Spinal cord (tissue), 10 donors: ENCODE measurements at places on chromosomes 11 and 22.

DNA sequence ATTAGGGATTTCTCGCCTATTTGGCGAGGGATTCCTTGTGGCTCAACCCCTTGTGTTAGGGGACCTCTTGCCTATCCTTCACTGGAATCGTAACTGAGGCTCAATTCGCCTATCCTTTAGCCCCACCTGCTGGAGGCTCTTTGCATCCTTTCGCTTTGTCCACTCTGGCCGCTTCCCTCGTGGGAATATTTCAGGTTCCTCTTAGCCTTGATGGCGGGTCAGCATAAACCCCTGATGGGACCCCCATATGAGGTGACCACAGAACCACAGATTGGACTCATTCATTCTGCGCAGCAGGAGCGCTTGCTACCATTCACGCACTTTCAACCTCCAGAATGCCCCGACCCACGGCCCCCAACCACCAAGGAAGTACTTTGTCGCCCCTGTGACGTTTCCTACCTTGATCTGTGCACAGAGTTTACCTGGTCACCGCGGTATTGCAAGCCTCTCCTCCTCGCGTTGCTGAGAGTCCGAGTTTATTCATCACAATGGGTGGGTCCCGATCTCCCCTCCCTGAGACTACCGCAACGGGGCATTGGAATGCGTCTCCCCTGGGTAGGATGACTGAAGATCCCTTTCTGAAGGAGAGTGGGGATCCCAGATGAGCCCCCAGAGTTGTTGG is at the start of gene OR52N2:
Gene OR52N2 (plus strand): TSS at position 425 of the 622 bp plus-strand sequence. CDS start 11,412 bp downstream, outside the sequence.
- DNase-seq, result peak; percentile 69

- no peak for DNase-seq
Measured at GRCh38 chr11:47391077-47391583, 12.8 kb upstream of the SPI1 start.

GRCh38 chr11:115251126-115251525 is 253.1 kb downstream of the CADM1 start:
- DNase-seq, result no peak

- peak; percentile 73 for DNase-seq
Measured at GRCh38 chr11:46414466-46414796, 22.9 kb upstream of the CHRM4 start.

DNA sequence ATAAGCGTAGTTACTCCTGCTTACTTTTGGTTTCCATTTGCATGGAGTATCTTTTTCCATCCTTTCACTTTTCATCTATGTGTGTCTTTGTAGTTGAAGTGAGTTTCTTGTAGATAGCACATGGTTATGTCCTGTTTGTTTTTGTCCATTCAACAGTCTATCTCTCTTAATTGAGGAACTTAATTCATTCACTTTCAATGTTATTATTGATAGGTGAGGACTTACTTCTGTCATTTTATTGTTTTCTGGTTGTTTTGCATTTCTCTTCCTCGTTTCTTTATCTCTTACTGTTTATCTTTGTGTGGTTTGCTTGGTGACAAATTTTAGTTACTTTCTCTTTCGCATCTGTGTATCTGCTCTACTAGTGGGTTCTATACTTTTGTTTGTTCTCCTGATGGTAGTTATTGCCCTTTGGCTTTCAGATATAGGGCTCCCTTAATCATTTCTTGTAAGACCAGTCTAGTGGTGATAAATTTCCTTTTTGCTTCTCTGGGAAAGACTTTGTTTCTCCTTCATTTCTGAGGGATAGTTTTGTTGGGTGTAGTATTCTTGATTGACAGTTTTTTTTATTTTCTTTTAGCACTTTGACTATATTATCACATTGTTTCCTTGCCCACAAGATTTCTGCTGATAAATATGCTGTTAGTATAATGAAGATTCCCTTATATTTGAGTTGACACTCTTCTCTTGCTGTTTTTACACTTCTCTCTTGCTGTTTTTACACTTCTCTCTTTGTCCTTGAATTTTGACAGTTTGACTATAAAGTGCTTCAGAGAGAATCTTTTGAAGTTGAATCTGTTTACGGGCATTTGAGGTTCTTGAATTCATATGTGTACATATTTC is 9.0 kb upstream of the RAG1 start:
- no peak for DNase-seq

- no peak for DNase-seq
Measured at GRCh38 chr22:26127556-26127955, 41.7 kb upstream of the SEZ6L start.

DNA sequence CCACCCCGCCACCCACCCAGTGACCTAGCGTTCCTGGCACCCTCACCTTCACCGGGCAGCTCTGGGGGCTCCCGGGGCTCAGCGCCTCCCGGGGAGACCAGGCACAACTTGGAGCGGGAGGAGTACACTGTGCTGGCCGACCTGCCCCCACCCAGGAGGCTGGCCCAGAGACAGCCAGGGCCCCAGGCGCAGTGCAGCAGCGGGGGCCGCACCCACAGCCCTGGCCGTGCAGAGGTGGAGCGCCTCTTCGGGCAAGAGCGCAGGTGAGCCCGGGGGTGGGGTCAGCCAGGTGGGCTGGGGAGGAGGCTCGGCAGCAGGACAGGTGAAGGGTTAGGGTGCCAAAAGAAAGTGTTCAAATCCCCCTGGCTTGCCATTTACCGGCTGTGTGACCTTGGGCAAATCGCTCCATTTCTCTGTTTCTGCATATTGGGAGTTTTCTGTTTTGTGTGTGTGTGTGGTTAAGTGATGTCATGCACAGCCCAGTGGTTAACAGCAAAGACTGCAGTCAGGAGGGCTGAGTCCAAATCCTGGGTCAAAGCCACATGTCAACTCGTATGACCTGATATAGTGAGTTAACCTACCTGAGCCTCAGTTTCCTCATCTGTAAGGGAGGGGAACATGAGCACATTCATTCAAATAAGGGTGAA is 29.5 kb downstream of the TRIOBP start:
- no peak for DNase-seq

DNA sequence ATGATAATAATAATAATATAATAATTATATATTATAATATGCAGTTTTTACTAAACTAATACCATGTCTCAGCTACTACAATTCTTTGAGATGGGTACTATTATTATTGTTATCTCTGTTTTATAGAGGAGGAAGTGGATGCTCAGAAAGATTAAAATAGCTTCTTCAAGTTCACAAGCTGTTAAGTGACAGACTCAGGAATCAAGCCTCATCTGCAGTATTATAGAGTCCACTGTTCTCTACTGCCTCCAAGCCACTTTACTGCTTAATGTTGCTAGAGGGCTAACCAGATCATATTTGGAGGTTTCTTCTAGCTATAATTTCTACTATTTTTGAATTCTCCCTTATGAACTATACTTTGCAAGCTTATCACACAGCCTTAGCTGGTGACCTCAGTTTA is 62.7 kb downstream of the CSTPP1 start:
- DNase-seq, result no peak

GRCh38 chr11:73355109-73355508 is 21.1 kb upstream of the RELT start:
- no peak for DNase-seq

DNA sequence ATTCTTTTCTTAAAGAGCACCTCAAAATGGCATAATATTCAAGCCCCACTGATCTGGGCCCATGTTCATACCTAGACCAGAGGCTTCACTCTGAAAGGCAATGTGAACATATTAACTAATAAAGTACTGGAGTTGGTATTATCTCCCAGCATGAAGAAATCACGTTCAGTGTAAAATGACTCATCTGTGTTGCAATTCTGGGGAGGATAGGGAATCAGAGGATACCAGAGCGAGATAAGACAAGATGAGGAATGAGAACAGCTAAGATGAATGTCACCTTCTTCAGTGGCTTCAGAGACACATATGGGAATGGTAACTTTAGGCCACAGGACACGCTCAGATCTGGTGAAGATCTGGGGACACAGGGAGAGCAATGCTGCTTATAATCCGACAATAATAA is 121.1 kb downstream of the NTM start:
- no peak for DNase-seq

- DNase-seq, result no peak
Measured at GRCh38 chr22:47291565-47292495, 529.4 kb downstream of the TBC1D22A start.

- no peak for DNase-seq
Measured at GRCh38 chr22:42438293-42438650, 6.1 kb upstream of the NFAM1 start.

DNA sequence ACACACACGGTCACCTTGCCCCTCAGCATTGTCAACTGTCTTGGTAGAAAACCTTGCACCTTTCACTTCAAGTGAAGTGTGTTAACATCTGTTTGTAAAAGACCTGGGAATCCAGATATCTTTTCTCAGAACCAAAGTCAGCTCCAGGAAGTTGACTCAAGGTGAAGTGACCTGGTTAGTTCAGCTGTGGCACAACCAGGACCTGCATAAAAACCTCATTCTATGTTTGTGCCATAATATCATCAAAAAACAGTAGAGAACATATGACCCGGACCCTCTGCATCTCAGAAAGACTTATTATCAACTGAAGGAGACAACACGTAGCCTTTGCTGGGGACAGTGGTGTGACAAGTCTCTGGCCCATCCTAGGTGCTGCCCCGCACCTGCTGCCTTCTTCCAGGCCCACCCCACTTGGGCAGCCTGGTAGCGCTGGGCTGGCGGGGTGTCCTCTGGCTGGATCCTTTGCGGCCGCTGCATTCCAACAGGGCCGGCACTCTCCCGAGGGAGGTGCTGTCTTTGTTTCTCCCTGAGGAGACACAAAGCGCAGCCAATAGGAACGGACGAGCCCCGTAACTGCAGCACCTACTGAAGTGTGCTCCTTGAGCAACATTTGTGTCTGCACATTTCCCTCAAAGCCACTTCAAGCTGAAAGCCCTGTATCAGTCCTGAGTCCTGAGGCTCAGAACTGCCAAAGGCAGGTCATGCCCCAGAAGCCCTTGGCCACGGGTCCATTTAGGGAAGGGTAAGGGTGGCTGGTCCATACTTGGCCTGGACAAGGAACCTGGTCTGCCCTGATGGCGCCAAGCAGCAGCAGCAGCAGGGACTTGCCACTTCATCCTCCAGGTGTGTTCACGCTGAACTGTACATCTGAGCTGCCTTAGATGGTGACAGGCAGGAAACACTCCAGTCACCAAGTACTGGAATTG is 25.2 kb downstream of the LRRC74B start:
- DNase-seq, result no peak

GRCh38 chr22:41725510-41726110 is 26.3 kb downstream of the MEI1 start:
- DNase-seq, result no peak

GRCh38 chr11:64996710-64997380 is at the start of gene BATF2:
BATF2 (minus strand) TSS chr11:64996971; CDS start chr11:64996914, 57 bp downstream.
- DNase-seq, result no peak

- no peak for DNase-seq
Measured at GRCh38 chr11:15551901-15552851, 437.5 kb downstream of the INSC start.

GRCh38 chr22:41238570-41239442 is 1.9 kb downstream of the CHADL start:
- no peak for DNase-seq

DNA sequence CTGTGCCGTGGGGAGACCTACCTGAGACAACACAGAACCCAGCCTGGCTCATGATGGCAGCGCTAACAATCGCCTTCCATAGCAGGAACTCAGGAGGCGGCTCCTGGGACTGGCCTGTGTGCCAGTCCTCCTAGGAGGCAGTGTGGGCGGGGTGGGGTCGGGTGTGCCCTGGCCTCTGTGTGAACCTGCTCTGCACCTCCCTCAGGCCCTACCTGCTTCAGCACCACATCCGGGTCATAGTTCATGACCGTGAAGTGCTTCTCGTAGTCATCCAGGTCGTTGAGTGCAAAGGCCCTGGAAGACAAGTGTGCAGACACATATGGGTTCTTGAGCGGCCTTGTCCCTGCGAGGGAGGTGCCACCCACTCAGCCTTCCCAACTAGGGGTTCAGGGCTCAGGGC is 15.3 kb downstream of the TTLL12 start:
- no peak for DNase-seq

DNA sequence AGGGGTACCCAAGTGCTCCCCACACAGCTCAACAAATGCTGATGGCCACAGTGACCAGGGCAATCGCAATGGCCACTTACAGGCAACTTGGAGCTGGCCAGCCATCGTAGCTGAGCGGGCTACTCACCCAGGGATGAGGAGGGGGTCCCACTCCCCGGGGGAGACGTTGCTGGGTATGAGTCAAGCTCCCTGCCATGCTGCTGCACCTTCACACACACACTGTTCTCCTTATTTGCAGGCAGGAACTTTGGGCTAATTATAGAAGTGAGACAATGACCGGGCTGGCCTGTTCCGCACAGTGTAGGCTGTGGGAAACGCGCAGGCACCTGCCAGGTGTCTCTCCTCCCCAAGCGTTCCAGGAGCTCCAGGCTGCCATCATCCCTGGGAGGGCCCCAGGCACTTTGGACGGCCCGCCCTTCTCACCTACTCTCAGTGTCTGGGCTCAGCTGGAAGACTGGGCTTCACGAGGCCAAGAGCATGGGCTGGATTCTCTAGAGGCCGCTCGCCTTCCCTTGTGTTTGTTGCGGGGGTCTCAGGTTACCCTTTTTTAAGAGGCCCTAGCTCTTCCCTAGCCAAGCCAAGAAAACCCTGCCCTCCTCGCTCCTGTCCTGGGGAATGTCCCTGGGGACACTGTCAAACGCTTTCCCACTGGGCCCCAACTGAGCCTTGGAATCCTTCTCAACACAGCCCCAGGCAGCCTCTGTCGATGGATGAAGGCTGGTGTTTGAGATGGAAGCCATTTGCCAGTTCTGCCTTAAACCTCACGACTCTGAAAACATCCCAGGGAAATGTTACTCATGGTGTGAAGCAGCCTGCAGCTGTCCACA is 73.0 kb downstream of the RTL6 start:
- no peak for DNase-seq
